Tibial artery (tissue), 4 donors: ENCODE measurements at places on chromosomes 4 and X.

- no peak overlapping the region for H3K4me3 ChIP-seq
- no peaks in the 10 kb centered on the region for H3K36me3 ChIP-seq
- H3K4me1 ChIP-seq, result no peaks in the 10 kb centered on the region
- H3K27me3 ChIP-seq, result no peaks in the 10 kb centered on the region
- DNase-seq, result no peak
- H3K27ac ChIP-seq, result no peak overlapping the region
Observed at GRCh38 chr4:7430368-7430964, 4.3 kb downstream of the PSAPL1 start.

- no peaks in the 10 kb centered on the region for H3K27me3 ChIP-seq
- H3K36me3 ChIP-seq, result no peaks in the 10 kb centered on the region
- no peak for DNase-seq
- no peak overlapping the region for H3K4me3 ChIP-seq
- no peak overlapping the region for H3K27ac ChIP-seq
Observed at GRCh38 chrX:5402461-5402860, 826.2 kb downstream of the NLGN4X start.

DNA sequence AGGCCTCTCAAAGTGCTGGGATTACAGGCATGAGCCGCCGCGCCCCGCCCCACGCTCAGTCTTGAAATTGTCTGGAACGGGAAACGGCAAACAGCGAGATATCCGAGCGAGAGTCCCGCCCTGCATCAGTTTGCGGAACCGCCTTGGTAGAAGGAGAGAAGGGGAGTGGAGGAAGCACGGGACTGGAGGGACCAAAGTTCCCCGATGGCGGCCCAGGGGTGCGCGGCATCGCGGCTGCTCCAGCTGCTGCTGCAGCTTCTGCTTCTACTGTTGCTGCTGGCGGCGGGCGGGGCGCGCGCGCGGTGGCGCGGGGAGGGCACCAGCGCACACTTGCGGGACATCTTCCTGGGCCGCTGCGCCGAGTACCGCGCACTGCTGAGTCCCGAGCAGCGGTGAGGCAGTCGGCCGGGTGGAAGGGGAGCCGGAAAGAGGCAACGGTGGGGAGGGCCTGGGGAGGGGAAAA, at the start of gene BST1:
BST1 (plus strand) TSS at position 125 of the 463 bp plus-strand sequence; CDS start at position 205, 80 bp downstream.
- peak within 1 kb of the TSS; percentile 59 for H3K27ac ChIP-seq
- H3K4me1 ChIP-seq, result no peaks in the 10 kb centered on the region
- no peaks in the 10 kb centered on the region for H3K36me3 ChIP-seq
- peak within 1 kb of the TSS; percentile 56 for H3K4me3 ChIP-seq
- H3K27me3 ChIP-seq, result no peaks in the 10 kb centered on the region

GRCh38 chrX:140599851-140600250, 95.0 kb upstream of the SOX3 start:
- H3K4me3 ChIP-seq, result no peak overlapping the region
- no peak overlapping the region for H3K27ac ChIP-seq
- DNase-seq, result no peak
- no peaks in the 10 kb centered on the region for H3K4me1 ChIP-seq

DNA sequence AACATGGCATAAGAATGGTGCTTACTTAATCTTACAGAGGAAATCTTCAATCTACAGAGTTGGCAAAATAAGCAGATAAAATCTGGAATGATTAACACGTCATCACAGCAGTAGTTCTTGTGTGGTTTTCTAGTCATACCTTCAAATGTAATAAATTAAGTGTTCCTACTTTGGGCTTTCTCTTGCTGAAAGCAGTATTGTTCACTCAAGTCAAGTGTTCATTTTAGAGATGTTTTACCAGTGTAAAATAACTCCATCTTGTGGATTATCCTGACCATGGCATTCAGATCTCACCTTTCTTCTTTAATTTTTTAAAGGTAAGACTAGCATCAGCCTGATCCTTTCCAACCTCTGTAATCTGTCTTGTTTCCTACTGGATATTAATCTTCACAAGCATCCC, 72.9 kb downstream of the ADAMTS3 start:
- H3K4me3 ChIP-seq, result no peak overlapping the region
- DNase-seq, result no peak
- no peak overlapping the region for H3K27ac ChIP-seq
- no peaks in the 10 kb centered on the region for H3K27me3 ChIP-seq

GRCh38 chr4:91220315-91220714, 1083.5 kb upstream of the GRID2 start:
- H3K4me3 ChIP-seq, result no peak overlapping the region
- H3K36me3 ChIP-seq, result no peaks in the 10 kb centered on the region
- no peak overlapping the region for H3K27ac ChIP-seq
- H3K27me3 ChIP-seq, result no peaks in the 10 kb centered on the region

DNA sequence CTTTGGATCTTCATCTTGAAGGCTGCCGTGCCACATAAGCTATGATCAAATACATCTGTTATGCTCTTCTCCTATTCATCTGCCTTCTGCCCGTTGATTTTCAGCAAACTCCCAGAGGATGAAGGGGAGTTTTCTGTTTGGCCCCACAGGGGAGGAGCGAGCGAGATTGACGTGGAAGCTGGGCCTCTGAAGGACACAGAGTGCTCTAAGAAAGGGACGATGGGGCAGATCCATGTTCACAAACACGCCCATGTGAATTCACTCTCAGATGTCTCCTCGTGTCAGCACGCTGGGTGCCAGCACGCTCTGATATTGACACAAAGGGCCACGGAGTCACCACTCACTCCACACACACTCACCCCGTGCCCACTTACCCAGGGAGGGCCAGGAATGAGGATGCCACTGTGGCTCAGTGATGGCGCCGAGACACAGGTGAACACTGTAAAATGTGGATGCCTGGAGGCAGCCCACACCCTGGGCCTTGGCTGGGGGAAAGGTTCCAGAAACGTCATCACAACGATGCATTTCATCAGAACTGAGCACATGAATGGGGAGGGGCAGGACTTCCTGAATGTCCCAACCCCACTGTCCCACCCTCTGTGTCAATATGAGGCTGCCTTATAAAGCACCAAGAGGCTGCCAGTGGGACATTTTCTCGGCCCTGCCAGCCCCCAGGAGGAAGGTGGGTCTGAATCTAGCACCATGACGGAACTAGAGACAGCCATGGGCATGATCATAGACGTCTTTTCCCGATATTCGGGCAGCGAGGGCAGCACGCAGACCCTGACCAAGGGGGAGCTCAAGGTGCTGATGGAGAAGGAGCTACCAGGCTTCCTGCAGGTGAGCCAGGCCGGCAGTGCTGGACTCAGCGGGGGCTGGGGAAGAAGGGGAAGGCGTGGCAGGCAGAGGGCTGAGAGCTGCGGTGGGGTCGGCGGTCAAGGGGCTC, at the start of gene S100P:
S100P (plus strand) TSS at position 648 of the 946 bp plus-strand sequence; CDS start at position 703, 55 bp downstream.
- H3K27ac ChIP-seq, result no peak within 1 kb of the TSS
- H3K36me3 ChIP-seq, result no peaks in the 10 kb centered on the region
- H3K4me1 ChIP-seq, result peaks cover 25% of the 10 kb centered on the region
- H3K27me3 ChIP-seq, result no peaks in the 10 kb centered on the region

GRCh38 chr4:182113779-182114178, 129.4 kb upstream of the TENM3 start:
- H3K4me1 ChIP-seq, result no peaks in the 10 kb centered on the region
- DNase-seq, result no peak
- no peaks in the 10 kb centered on the region for H3K36me3 ChIP-seq
- H3K27me3 ChIP-seq, result no peaks in the 10 kb centered on the region
- H3K27ac ChIP-seq, result no peak overlapping the region
- no peak overlapping the region for H3K4me3 ChIP-seq

DNA sequence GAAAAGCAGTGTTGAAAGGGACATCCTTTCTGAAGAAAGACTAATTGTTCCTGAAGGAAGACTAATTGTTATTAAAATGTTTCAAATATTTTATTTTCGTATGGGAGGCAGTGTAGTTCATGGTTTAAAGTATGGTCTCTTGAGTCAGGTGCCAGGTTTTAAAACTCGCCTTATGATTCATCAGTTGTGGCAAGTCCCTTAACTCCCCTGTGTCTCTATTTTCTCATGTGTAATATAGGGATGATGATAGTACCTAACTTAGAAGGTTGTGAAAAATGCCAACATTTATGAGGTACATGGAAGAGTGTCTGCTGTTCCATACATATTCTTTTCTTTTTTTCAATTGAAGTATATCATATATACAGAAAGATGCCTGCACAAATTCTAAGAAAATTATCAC, 414.2 kb upstream of the DIPK2B start:
- no peak for DNase-seq
- no peak overlapping the region for H3K27ac ChIP-seq
- H3K4me3 ChIP-seq, result no peak overlapping the region
- no peaks in the 10 kb centered on the region for H3K27me3 ChIP-seq

GRCh38 chrX:31071262-31071661, 579 bp downstream of the FTHL17 start:
- no peak overlapping the region for H3K4me3 ChIP-seq
- no peak overlapping the region for H3K27ac ChIP-seq
- no peaks in the 10 kb centered on the region for H3K4me1 ChIP-seq
- no peaks in the 10 kb centered on the region for H3K36me3 ChIP-seq

GRCh38 chr4:110638089-110638746, 15.3 kb upstream of the PITX2 start:
- no peak overlapping the region for H3K27ac ChIP-seq
- H3K4me1 ChIP-seq, result peaks cover 13% of the 10 kb centered on the region
- H3K36me3 ChIP-seq, result no peaks in the 10 kb centered on the region
- no peak for DNase-seq
- H3K27me3 ChIP-seq, result peaks cover 97% of the 10 kb centered on the region
- no peak overlapping the region for H3K4me3 ChIP-seq

DNA sequence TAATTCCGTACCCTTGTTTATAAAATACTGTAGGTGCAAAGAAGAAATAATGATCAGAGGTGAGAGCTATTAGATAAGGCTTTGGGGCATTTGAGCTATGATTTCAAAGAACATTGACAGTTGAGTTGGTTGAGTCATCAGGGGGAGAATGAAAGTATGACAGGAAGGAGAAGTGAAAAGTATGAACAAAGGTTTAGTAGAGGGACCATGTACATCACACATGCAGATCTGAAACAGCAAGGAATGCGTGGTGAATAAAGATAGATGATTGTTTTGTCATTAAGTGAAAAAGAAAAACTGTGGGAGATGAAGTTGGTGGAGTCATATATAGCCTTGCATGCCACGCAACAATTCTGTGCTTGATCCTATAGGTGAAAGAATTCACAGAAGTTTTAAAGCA, 163.1 kb downstream of the ARAP2 start:
- no peak overlapping the region for H3K27ac ChIP-seq
- H3K4me3 ChIP-seq, result no peak overlapping the region
- no peaks in the 10 kb centered on the region for H3K4me1 ChIP-seq
- no peak for DNase-seq
- no peaks in the 10 kb centered on the region for H3K27me3 ChIP-seq
